ENCODE measurements at places on chromosomes 7 and 10.

GRCh38 chr10:126511917-126512479 lies 123.7 kb upstream of the ADAM12 start:
- no peak for DNase-seq

GRCh38 chr7:79789584-79790345 lies 336.3 kb upstream of the MAGI2 start:
- DNase-seq, result no peak

DNA sequence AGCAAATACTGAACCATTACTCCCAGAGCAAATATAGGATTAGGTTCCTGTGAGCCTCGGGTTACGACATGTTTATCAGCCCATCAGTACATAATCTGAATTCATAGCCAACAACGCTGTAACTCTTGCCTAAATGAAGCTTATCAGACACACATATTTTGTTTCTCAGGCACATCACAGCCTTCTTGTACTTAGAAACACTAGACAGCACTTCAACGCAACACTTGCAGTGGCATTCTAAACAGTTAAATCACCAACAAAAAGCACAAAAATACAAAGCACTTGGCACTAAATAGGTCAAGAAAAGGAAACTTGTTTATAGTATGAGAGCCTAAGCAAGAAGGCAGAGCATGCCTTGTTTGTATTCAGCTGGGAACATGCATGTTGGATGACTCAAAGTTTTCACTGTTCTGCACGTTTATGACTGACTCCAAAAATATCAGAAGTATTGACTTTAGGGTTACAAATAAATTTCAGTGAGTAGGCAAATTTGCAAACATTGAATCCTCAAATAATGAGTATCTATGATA lies 75.0 kb downstream of the VPS50 start:
- no peak for DNase-seq

DNA sequence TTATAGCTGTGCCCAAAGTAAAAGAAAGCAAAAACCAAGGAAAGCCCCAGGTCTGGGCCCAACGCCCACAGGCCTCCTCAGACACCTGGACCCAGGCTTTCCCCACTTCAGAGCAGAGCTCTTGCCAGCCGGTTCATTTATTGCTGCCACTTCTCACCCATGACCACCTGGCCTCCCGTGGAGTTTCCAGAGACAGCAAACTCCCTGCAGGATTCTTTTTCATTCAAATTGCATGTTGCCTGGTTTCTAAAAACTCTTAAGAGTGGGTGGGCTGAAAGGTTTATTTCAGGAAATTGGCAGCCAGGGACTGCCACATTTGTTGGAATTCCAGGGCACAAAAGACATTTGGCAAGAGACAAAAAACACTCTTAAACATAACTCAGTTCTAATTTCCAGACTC lies 4.7 kb downstream of the VOPP1 start:
- DNase-seq, result peak; percentile 14

DNA sequence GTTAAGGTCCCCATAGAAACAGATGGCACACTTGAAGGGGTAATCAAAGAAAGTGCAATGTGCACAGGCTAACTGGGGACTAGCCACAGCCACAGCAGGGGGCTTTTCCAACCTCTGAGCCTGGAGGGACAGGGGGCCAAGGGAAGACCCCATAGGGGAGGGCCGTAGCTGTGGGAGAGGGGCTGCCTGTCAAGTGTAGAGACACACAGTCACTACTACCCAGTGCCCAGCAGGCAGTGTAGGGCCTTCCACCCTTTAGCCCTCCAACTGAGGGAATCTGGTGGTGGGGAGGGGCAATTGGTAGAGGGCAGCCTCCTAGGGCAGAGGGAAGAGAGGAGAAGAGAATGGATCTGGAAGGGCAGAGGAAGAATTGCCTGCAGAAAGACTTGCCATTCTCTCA lies 54.6 kb downstream of the CREB5 start:
- DNase-seq, result peak; percentile 76

DNA sequence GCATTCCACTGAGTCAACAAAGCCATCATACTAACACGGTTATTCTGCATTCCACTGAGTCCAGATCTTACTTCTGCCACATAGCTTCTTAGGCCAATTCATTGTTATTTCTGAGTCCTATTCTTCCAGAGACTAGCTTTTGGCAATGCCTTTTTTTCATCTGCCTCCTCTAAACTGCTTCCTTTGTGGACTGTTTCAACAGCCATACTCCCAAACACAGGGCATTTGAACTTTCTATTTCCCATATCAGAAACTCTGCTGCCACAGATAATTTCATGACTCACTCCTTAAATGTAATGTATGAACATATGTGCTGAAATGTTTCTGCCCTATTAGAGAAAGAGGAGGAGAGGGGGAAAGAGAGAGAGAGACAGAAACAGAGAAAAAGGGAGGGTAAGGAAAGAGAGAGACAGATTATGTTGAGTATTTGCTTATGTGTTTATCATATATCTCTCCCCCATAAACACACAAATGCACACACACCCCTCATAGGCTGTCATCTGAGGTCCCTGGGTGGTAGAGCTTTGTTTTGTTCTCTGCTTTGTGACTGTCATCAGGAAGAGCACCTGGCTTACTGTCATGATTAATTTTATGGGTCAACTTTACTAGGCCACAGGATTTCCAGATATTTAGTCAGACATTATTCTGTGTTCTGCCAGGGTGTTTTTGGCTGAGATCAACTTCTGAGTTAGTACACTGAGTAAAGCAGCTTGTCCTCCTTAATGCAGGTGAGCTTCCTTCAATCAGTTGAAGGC lies 308.0 kb upstream of the KCND2 start:
- DNase-seq, result no peak

DNA sequence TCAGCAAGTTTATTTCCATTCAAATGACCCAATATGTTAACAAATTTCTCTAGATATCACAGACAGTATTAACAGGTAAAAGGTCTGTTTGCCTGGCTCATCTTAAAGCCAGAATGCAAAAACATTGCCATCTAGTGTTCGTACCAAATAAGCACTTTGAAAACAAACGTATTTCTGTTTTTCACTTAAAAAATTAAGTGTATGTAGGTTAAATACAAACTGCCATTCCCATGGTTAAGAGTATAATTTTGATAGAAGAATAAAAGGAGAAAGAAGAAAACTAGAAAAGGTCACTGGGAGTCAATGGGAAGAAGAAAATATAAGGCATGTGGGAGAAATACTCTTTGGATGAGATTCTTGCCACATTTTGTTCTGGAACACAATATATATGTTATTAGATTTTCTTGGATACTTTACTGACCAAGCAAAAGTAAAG lies 51.0 kb downstream of the ORC5 start:
- no peak for DNase-seq

- no peak for DNase-seq
These were observed 278.8 kb downstream of the RPS24 start for GRCh38 chr10:78312197-78313047.

DNA sequence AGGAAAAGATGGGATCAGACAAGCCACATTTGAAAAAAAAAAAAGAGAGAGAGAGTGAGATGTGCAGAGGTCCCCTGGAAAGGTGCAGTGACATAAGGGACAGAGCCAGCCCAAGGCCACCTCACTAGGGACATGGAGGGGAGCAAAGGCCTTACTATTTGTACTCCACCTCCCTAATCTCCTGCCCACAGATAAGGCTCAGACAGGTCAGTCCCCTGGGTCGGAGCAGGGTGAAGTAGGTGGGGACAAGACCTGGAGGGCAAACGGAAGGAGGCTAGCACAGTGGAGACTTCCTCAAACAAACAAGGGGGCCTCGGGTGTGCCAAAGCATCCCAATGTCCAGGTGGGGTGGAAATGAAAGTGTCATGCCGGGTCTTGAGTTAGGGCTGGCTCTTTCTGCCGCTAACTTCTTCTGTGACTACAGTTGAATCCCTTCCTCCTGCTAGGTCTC lies 7.0 kb downstream of the PRF1 start:
- DNase-seq, result no peak

DNA sequence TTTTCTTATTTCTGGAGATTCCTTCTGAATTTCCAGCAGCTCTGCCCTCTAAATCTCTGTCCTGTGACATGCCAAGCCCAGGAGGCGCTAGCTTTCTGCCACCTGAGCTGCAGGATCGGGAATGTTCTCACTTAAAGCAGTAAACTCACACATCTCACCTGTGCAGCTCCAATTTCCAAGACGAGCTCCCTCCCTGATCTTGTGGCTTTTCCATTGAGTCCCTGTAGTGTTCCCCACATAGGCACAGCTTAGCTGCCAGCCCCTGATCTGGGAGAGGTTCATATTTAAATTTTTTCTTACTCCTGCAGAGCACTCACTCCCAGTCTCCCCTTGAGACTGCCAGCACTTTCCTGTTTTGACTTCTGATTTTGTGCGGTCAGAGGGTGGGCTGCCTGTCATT lies 479.3 kb downstream of the GLRX3 start:
- no peak for DNase-seq

DNA sequence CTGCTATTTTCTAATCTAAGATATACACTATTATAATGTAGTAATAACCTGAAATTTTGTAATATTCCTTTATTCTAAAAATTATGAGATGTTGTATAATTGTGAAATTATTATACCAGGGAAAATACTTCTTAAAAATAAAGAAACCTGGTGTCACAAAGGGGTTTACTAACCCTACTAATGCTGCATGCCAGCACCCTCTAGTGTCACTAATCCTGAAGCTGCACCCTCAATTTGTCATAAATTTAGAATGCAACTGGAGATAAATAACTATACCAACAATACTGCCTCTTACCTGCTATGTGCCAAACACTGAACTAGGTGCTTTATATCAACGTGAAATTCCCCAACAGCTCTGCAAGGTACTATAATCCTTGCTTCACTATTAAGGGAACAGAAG lies 30.8 kb downstream of the TM9SF3 start:
- no peak for DNase-seq

GRCh38 chr10:93468461-93469213 lies 13.5 kb downstream of the MYOF start:
- no peak for DNase-seq

DNA sequence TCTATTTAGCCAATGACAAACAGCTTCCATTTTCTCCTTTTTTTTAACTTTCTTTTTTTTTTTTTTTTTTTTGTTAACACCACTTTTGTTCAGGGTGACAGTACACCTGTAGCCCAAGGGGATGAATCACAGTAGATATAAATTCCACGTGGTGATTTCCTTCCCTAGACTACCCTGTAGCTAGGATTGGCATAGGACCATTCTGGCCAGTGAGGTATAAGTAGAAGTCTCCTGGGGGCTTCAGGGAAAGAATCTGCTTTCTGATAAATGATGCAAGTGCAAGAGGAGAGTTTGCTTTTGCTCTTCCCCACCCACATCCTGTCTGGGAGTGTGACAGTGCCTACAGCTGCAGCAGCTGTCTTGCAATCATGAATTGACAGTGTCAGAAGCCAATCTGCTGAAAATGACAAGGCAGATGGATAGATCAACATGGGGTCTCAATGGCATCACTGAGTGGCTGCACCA lies 63.2 kb upstream of the TOMM7 start:
- peak; percentile 79 for DNase-seq

DNA sequence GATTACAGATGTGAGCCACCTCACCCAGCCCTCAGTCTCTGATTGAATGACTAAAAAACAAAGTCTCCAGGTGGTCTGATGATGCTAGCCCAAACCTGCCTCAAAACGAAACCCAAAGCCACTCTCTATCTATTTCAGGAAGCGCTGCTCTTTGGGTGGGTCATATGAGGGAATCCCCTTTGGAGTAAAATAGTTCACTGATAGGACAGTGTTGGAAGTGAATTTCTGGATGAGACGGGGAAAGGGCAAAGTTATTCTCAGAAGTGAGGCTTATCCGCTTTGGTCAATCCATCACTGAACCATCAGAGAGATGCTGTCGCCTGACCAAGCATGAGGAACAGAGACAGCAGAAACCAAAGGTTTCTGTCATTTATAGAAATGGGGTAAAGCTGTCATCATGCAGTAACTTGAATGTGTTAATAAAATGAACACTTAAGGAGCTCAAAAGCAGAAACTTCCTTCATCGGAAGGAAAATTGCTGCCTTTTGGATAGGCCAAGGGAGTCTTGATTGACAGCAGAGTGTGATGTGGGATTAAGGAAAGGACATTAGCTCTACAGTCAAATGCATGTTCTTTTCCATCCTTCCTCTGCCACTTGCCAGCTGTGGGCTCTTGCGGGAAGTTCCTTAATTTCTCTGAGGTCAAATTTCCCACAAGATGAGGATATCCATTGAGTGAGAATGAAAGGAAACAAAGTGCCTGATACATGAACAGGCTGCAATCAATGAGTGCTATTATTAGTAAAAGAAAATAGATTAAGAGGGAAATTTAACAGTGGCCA lies 64.9 kb upstream of the C1QL3 start:
- no peak for DNase-seq

GRCh38 chr10:5949009-5949759 lies 28.2 kb downstream of the IL15RA start:
- DNase-seq, result peak; percentile 40

DNA sequence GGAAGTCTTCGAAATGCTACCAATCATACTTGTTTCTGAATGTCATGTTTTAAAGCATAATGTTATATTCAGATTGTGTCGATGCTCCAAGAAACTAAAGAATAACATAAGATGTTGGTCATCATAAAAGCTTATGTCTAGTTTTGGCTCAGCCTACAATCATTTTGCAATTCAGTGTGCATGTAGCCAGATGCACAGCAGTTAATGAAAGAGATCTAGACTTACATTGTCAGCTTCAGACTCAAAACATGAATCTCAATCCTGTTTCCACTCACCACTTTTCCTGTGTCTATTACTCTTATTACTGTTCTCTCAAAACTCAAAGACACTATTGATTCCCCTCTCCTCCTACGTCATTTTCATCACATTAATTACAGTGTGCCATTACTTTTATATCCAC lies 21.4 kb downstream of the TMEM196 start:
- DNase-seq, result no peak

GRCh38 chr7:1122832-1123501 lies 35.1 kb downstream of the GPER1 start:
- no peak for DNase-seq

DNA sequence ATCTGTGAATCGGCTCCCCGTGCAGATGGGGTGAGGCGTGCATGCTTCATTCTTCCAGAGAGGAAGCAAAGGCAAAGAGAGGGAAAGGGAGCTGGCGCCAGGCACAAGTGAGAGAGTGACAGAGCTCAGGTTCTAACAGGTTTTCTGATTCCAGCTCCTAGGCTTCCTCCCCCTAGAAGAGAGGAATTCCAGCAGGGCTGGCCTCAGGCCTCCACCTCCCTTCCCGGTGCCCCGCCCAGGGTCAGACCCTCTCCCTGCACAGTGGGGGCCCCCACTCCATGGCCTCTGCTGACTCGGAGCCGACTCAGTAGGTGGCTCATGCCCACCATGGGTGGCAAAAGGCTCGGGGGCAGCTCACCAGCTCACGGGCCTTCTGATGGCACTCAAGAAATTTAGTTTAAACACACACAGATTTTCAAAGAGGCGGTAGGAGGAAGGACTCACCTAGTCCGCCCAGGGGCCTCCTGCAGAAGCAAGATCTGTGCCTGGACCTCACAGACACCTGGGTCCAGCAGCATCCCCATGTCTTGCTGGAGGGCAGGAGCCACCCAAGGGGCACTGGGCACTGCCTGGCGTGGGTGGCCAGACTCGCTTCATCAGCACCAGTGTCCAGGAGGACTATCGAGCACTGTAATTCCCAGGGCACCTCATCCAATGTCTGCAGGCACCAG lies 183.5 kb downstream of the MAD1L1 start:
- no peak for DNase-seq

GRCh38 chr7:154587792-154588191 lies 415.1 kb downstream of the PAXIP1 start:
- no peak for DNase-seq

GRCh38 chr7:122984021-122984420 lies 11.5 kb downstream of the TAS2R16 start:
- no peak for DNase-seq

All from NCI-H524 (cell line).